Osteocyte (in vitro differentiated cells): ENCODE measurements at places on chromosomes 12 and 14. TPM values are rescaled to one million over a fixed set of nuclear protein-coding genes. Genes with fewer than 3 reads are reported as not detected.

The SERPINA6 gene
- total RNA-seq, result not detected in 2 replicates

DNA sequence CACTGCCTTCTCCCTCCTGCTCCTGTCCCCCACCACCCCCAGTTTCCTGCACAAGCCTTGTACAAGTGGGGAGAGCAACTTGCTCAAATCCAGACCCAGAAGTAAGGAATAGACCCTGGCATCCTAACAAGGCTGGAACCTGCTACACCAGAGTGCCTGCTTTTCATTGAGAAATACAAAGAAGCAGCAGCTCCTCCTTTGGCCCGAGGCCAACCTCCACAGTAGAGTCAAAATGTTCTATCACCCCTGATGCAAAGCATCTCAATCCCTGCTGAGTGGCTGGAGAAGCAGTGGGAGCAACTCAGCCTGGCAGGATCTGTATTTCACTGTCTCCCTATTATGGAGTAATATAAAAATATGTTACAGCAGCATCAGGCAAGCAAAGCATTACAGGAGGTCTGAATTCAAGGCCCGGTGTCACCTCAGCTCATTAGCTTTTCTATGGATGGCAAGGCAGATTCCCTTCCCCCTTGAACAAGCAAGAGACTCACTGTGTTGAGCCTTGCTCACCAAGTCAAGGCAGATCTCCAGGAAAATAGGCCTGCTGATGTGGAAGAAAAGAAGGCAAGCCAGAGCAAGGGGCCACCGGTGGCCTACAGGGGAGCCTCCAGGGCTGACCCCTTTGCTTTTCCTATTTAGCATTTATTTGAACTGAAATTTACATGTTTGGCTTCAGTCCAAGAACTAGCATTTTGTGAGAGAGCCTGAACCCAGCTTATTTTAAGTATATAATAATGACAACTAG is 186.3 kb upstream of the EGLN3 start:
- H3K4me1 ChIP-seq, result peaks cover 18% of the 10 kb centered on the region
- no peak overlapping the region for H3K4me3 ChIP-seq
- H3K27ac ChIP-seq, result no peak overlapping the region
- H3K27me3 ChIP-seq, result peaks cover 11% of the 10 kb centered on the region

DNA sequence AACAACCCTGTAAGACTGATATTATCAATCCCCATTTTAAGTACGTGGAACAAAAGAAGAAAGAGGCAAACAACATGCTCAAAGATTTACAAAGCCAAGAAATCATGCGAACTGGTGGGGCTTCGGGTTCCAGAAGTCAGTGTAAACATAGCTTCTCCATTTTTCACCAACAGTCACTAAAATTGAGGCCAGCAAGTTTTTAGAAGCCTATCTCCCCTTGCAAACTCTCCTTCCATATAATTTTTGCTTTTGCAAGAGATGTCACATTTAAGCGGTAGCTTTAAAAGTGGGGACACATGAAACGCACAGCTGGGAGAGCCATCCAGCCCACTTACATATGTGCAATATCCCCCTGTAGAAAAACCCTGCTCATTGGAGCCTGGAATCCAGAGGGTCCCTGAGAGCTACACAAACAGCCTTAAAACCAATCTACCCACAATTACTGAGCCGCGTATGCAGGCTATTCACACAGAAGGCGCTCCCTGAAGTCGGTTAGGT is 797 bp downstream of the SLC11A2 start:
- no peaks in the 10 kb centered on the region for H3K27me3 ChIP-seq
- H3K27ac ChIP-seq, result peak overlapping the region; percentile 96
- H3K4me3 ChIP-seq, result peak overlapping the region; percentile 97
- no peak for DNase-seq
- peaks cover 1% of the 10 kb centered on the region for H3K36me3 ChIP-seq
- peaks cover 47% of the 10 kb centered on the region for H3K4me1 ChIP-seq

GRCh38 chr12:19548834-19549233 is 109.5 kb downstream of the AEBP2 start:
- H3K4me3 ChIP-seq, result no peak overlapping the region
- H3K4me1 ChIP-seq, result peaks cover 57% of the 10 kb centered on the region
- DNase-seq, result no peak
- peak overlapping the region; percentile 41 for H3K27ac ChIP-seq
- H3K27me3 ChIP-seq, result no peaks in the 10 kb centered on the region

The RPGRIP1 gene
- not detected in 2 replicates for total RNA-seq
